ENCODE measurements at places on chromosomes 7 and 10. TPM values are rescaled to one million over a fixed set of nuclear protein-coding genes. Genes with fewer than 3 reads are reported as not detected.

- DNase-seq: no peak
Observed at GRCh38 chr7:111333010-111333409, 229.3 kb downstream of the IMMP2L start.

GRCh38 chr10:114837690-114838089, 16.1 kb downstream of the FHIP2A start:
- DNase-seq: no peak

- DNase-seq: no peak
Observed at GRCh38 chr7:42886129-42886528, 25.7 kb downstream of the C7orf25 start.

GRCh38 chr7:134741907-134742635, 37.4 kb upstream of the CALD1 start:
- no peak for DNase-seq

DNA sequence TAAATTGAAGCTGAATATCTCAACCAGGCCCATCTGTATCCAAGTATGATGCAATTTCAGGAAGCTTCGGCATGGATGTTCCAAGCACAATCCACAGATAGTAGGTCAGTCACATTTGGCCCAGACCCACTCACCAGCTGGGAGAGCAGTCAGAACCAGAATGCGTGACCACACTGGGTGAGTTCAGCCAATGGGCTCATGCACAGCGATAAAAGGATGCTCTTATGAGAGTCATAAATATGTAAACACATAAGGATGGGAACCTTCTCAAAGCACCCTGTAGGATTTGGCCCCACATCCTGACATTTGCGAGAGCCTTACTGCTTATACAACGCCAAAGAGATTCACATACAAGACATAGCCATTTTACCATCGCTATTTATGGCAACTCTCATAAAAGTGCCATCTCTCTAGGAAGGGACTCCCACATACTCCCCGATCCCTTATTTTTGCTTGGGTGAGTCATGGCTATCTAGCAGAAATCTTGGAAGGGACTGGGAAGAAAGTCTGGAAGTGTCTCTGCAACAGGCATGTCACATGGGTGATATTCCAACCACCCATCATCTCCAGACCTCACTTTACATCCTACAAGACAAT, 3.0 kb downstream of the AFAP1L2 start:
- DNase-seq: no peak

DNA sequence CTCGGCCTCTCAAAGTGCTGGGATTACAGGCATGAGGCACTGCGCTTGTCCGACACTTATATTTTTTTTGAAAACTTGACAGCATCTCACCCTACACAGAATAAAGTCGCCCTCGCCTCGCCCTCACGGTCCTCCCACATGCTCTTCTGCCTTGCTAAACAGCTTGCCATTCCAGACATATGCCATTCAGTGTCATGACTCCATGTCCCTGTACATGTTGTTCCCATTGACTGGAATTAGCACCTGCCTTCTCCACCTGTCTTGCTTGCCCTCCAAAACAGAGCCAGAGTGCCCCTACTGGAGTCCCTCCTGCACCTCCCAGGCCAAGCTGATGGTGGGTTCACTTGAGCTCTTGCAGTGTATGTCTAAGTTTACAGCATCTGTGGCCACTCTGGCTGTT, 6.2 kb downstream of the NIPSNAP2 start:
- DNase-seq: no peak

DNA sequence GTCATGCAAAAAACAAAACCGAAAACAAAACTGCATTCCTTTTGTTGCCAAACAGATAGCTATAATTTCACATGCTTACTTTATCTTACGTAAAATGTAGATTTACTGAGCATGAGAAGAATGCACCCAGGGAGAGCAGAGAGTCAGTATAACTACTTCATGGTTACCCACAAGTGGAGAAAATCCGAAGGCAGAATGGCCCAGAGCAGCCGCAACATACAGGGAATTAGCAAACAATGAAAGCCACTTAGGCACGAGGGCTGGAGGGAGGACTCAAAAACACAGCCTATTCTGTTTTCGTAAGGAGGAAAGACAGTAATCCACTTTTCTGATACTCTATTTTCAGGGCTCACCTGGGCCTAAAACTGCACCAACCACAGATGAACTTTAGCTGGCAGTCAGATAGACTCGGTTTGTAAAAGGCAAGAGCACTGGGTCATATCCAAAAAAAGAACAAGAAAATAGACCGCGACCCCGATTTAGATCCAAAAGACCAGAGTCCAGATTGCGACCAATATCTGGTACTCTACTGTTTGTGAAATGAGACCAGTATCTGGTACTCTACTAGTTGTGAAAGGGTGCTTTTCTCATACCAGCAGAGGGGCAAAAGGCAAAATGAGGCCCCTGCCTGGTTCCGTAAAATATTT, 1.3 kb downstream of the ITPRIP start:
- no peak for DNase-seq

DNA sequence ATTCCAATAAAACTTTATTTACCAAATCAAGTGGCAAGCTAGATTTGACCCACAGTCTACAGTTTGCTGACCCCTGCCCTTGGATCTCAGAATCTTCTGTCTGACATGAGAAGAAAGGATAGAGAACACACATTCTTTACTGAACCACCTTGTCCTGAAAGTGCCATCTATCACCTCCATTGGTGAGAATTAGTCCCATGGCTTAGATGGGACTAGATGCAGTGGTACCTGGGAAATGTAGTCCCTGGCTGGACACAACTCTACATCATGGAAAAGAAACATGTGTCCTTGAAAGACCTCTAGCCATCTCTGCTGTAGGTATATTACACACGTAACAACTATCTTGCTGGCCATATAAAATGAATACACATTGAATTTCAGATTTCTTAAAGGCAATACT, 336.2 kb downstream of the LHFPL3 start:
- no peak for DNase-seq

NODAL gene
- 0.38 TPM for polyA plus RNA-seq

Measured in right renal cortex interstitium (tissue), 3 donors.